CD4-positive, alpha-beta T cell treated with Interleukin-17A for 4 hours (primary cell): ENCODE measurements at places on chromosomes 7 and 10.

GRCh38 chr7:158442260-158442659 is 145.4 kb downstream of the PTPRN2 start:
- no peak for DNase-seq

- DNase-seq, result no peak
These were observed 41.1 kb downstream of the BRI3 start for GRCh38 chr7:98322331-98323270.

DNA sequence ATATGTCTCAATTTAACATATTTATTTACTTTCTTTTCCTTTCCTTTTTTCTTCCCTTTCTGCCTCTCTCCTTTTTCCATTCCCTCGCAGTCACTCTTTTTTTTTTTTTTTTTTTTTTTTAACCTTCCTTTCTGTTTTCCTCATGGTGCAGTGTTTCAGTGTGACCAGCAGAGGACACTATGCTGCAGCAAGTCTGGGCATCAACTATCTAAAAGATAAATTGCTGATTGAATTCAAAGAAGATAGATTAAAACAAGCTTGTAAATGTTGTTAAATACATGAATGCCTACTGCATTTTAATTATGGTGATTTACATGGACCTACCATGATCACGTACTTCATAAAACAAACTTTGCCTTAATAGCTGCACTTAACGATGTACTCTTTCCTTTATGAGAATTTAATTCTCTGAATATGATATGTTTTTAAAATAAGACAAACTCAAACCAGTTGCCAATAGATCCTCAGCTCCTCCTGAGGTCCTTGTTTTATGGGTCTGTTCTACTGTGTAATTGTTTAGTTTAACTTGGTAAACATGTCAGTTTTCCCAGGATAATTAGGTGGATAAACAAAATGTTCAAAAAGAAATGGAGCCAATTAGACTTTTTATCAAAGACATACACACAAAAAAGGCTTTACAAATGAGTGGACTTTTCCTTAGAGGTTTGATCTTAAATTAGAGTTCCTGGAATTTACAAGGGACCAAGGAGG is 101.0 kb upstream of the AGR3 start:
- DNase-seq, result peak; percentile 35

GRCh38 chr10:68795886-68796532 is 31.3 kb upstream of the STOX1 start:
- DNase-seq, result no peak

GRCh38 chr10:36533316-36533715 is 592.1 kb upstream of the ANKRD30A start:
- no peak for DNase-seq

DNA sequence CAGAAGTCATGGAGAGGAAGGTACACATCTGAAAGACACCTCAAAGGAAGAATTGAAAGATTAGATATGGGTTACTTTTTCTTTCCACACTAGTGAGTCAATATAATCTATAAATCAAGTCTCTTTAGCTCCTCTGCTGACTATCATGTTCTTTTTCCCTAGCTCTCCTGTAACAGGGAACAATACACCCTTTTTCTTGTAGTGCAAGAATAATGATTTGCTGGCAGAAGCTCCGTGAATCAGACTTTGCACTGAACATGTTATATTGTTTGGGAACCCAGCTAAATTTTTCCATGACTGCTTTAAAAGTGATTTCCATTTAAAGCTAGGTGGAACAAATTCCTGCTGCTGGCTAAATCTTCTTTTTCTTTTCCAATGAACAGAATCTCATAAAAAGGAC is 756.6 kb upstream of the C7orf33 start:
- no peak for DNase-seq

- DNase-seq, result no peak
These were observed 7.0 kb upstream of the TMEM243 start for GRCh38 chr7:87226495-87226894.

DNA sequence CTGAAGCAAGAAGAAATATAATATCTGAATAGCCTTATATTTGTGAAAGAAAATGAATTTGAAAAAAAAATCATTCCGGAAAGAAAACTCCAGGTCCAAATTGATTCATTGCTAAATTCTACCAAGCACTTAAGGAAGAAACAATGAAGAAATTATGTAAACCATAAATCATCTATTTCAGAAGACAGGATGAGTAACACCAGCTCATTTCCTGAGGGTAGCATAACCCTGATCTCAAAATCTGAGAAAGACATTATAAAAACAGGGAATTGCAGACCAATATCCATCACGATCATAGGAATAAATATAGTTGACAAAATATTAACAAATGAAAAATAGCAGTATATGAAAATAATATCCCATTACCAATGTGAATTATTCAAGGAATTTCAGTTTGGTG is 70.1 kb upstream of the RAB18 start:
- DNase-seq, result no peak

GRCh38 chr7:93914581-93915066 is 6.9 kb upstream of the GNG11 start:
- no peak for DNase-seq

GRCh38 chr10:113961182-113962031 is 82.3 kb upstream of the ADRB1 start:
- DNase-seq, result peak; percentile 71

DNA sequence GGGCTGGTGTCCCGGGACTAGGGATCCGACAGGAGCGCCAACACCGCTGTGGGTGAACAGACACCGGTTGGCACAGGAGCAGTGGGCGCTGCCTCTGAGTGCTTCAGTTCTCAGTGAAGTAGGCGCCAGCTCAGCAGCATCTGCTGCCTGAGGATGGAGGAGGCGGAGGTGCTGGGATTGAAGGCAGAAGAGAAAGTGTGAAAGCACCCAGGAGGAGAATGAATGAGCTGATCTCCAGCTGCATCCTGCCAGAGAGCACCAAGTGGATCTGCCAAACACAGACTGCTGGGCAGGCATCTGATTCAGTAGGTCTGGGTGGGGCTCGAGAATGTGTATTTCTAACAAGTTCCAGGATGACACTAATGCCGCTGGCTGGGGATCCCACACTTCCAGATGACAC is 74.5 kb downstream of the LANCL2 start:
- DNase-seq, result no peak

DNA sequence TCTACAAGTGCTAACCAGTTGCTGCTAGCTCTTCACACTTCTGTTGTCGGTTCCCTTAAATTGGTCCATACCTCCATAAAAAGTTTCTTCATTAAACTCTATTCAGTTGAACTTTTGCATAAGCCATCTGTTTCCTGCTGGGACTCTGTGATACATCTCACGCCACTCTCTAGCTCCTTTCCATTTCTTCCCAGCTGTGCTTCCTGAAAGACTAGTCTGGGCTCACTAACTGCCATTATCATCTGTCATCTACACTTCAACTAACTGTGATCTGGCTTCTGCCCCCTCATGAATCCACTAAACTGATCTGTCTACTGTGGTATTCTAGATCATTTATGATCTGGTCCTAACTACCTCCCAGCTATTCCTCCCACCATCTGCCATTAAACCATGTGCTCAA is 78.3 kb downstream of the ELAPOR2 start:
- no peak for DNase-seq

DNA sequence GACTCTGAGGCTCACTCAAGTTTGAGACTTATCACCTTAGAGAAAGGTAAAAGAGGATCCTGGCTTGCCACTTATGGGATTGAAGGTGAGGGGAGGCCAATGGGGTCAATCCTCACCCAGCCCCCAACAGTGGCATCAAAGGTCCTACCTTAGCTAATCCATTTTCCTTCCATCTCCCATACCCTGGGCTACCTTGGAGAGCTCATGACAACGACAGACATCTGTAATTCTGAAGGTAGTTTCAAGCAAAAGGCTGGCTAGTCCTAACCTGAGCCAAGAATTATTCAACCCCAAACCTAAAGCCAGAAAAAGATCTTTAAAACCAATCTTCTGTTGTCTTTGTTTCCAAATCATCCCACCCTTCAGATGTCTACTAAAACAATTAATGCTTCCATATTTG is 179.2 kb upstream of the GHITM start:
- no peak for DNase-seq

- peak; percentile 35 for DNase-seq
These were observed 1.6 kb upstream of the GTF2I start for GRCh38 chr7:74655768-74656440.

- DNase-seq, result no peak
These were observed 48.9 kb downstream of the ZNF503 start for GRCh38 chr10:75352650-75353049.

DNA sequence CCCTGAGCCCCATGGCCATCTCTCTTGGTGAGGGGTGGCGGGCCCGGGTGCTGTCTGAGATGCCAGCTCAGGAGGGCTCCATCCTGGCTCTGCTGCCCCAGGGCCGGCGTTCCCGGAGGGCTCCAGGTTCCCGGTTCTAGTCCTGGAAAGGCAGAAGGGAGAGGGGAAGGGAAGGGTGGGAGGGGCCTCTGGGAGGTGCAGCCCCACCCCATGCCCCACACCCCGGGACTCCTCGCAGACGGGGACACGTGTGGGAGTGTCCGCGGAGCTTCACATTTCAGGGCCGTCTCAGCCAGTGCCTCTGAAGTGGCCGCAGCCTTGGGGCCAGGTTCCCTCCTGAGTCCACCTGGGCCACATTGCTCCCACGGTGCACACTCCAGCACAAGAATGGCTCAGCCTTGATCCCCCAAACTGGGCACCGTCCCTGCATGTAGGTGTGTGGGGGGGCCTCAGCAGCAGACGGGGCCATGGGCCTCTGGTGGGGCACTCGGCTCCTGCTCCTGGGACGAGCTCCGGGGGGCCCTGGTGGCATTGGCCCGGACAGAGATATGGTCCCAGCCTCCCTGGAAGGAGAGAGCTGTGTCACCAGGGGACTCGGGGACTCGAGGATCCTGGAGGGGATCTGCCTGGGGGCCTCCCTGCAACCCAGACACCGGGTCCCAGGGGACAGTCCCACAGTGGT is 5.8 kb downstream of the BHLHA15 start:
- DNase-seq, result no peak

- DNase-seq, result peak; percentile 49
These were observed at the start of gene FGFBP3 for GRCh38 chr10:91909117-91909677. TSS of gene FGFBP3 (minus strand) at chr10:91909486. CDS start at chr10:91908969, 517 bp downstream.

DNA sequence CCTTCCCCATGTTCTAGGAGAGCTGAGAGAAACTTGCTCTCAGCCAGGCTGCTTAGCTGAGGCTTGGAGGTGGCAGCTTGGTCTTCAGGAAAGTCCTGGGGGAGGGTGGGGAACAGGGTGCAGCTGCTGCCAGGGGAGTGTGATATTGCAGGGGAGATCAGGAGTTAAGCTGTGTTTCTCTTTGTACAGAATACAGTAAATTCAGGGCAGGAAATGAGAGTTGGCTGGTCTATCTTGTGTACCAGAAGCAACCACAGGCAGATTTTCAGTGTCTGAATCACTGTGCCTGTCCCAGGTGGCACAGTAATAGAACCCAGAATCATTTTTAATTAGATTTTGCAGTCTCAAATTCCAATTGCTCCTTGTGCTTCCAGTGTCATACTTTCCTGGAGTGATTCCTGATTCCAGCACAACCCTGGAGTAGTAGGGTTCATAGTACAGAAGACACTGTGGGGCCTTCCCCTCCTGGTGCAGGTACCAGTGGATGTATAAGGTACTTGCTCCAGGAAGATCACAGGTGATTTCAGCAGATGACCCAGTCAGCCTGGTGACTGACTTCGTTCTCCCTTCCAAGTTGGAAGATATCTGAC is 94.0 kb upstream of the TARP start:
- peak; percentile 53 for DNase-seq

DNA sequence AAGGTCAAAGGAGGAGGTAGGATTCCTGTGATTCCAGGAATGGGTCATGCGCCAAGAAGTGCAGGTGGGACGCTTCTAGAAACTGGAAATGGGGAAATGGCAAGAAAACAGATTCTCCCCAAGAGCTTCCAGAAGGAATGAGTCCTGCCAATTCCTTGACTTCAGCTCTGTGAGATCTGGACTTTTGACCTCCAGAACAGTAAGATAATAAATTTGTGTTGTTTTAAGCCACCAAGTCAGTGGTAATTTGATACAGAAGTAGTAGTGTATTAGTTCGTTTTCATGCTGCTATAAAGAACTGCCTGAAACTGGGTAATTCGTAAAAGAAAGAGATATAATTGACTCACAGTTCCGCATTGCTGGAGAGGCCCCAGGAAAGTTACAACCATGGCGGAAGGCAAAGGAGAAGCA is 178.6 kb upstream of the GALNT17 start:
- no peak for DNase-seq

DNA sequence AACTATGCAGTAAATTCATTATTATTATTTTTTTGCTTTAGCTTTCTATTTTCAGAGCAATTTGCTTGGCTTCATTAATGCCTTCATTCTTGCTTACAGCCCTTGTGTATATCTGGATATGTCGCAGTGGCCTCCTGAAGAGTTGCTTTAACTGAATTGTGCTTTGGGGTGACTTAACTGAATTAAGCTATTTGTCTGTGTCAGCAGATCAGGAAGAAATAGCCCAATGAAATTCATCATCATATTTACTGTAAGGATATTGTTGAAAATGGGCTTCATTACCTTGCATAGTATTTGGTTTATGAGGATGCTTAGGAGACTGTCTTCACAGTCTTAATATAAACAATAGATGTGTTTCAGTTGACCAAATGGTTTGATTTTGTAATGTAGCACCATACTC is 59.7 kb upstream of the PIP4K2A start:
- DNase-seq, result no peak

DNA sequence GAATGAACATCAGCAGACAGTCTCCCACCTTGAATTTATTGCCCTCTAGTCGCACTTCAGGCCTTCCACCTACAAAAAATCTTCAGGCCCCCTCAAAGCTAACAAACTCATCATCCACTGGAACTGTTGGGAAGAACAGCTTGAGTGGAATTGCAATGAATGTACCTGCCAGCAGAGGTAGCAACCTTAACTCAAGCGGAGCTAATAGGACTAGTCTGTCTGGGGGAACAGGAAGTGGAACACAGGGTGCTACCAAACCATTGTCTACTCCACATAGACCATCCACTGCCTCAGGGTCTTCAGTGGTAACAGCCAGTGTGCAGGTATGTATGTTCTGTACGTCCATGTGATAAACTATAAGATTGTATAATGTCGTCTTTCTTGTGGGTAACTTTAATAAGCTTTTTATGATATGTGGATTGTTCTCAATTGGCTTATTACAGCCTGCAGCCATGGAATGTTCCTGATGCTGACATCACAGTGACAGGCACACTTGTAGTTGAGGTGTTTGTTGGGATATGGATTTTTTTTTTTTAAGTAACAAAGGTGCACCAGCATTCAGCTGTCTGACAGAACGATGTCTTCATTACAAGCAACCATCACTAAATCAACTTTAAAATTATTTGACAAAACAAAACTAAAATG is 53.3 kb downstream of the UBN2 start:
- DNase-seq, result no peak

GRCh38 chr7:139691253-139691781 is 86.5 kb downstream of the HIPK2 start:
- DNase-seq, result no peak

- DNase-seq, result no peak
These were observed 295.9 kb upstream of the ZNF32 start for GRCh38 chr10:43944381-43945093.

GRCh38 chr10:84375011-84375410 is 46.6 kb downstream of the CCSER2 start:
- DNase-seq, result peak; percentile 60
